ENCODE measurements at places on chromosomes 4 and X.

GRCh38 chr4:174005422-174005821 lies 278.0 kb downstream of the FBXO8 start:
- no peak for DNase-seq

DNA sequence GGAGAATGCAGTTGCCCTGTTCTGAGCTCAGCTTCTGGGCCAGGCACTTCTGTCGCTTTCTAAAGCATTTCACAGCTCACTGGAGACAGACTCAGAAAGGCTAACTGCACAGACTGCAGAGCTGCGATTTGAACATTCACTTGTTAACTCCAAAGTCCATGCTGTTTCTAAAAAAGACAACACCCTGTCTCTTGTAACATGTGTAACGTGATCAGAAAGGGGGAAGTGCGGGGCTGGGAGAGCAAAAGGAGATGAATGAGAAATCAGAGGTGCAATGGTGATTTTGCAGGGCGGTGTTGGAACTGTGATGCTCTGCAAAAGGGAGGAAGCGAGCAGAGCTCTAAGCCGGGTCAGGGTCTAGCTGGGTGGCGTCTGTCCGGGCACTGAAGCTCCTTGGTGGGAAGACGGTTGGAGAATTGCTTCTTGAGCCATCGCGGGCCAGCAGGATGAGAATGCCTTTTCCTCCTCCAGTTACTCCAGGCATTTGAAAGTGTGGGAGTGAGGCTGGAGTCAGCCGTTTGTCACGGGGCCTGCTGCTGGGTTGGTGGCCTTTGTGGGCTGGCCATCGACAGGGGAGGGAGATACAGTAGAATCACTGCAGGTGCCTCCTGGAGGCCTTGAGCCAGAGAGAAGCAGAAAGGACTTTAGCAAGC lies 20.3 kb downstream of the TBC1D14 start:
- no peak for DNase-seq

GRCh38 chr4:59127743-59128142 lies 2017.6 kb upstream of the IGFBP7 start:
- no peak for DNase-seq

GRCh38 chrX:40167850-40168479 lies 70.2 kb upstream of the BCOR start:
- no peak for DNase-seq

GRCh38 chr4:1544861-1545281 lies 138.6 kb upstream of the NKX1-1 start:
- no peak for DNase-seq

DNA sequence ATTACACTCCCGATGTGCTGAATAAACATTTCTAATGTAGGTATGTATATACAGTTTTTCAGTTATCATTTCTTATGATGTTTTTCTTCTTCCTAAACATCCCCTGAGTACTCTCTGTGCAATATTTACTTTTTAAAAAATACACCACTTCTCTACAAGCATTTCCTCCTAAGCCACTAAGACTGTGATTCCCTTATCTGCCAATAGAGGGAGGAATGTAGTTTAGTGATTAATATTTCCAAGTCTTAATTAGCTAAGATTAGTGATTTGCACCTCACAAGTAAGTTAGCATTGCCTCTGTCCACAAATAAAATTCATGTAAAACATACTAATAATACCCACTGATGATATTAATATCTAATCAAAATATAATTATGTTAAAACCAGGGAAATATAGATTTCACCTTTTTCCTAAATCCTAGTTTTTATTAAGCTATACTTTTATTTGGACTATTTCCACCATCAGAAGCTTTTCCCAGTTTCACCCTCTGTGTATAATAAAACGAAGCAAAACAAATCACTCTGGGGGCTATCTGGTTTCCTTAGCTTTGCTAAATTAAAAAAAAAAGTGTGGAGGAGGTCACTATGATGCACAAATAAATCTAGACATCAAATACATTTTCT lies 909.1 kb downstream of the FAT4 start:
- no peak for DNase-seq

DNA sequence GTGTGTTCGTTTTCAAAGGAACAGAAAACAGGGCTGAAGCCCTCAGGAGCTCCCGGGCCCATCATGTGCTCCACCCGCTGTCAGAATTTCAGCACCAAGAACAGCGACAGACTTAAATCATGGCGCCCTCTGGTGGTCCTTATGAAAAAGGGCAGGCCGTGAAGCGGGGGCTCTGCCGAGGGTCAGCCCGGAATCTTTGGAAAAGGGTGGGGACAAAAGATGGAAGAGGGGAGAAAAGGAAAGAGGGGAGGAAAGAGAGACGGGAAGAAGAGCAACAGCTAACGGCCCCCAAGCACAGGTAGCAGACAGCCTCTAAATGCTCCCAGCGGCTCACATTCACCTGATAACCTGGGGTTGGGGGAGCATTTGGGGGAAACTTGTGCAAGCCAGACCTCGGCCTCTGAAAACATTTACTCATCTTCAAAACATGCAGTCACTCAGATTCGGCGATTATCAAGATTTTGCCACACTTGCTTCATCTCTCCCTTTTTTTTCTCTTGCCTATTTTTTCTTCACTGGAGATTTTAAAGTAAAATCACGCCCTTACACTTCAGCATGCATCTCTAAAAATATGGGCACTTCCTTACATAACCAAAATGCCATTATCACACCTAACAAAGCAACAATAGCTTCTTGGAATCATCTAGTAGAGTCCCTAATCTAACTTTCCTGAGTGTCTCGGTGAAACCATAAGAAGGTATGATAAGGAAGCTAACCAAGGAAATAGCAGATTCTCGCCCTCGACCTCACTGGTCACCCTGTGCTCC lies 28.1 kb upstream of the MAN2B2 start:
- peak; percentile 10 for DNase-seq

DNA sequence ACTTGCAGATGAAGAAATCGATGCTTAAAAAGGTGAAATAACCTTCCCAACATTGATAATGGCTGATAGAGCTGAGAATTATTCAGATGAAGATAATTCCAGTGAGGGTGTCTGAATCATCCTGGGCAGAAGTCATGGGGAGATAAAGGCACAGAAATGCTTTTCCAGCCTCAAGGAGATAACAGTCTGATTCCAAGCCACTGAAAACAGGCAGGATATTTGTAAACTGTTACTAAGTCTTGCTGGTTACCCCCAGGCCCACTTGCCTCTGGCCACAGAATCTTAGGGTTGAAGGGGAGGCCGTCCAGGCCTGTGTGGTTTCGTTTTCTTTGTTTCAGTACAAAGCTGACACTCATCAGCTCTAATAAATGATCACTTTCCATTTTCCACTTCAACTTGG lies 158.5 kb downstream of the SH3KBP1 start:
- DNase-seq: no peak

DNA sequence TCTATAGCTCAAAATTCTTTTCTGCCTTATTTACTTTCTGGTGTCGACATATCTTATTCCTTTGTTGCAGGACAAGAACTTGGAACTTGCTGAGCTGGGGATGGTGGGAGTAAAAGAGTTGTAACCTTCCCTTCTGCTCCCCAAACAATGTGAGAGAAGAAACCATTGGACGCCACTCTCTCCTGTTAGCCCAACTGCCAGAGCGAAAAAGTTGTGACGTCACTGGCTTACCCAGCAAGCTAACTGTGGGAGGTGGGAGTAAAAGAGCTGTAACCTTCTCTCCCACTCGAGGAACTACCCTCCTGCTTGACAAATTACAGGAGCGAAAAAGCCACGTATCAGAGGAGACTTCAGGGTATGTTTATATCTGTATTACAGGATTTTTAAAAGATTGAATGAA lies 90.0 kb upstream of the PCDH10 start:
- DNase-seq: no peak

- DNase-seq: no peak
Measured at GRCh38 chr4:14043203-14043602, 415.7 kb upstream of the BOD1L1 start.

- no peak for DNase-seq
Measured at GRCh38 chrX:134712272-134712671, 54.0 kb upstream of the PLAC1 start.

DNA sequence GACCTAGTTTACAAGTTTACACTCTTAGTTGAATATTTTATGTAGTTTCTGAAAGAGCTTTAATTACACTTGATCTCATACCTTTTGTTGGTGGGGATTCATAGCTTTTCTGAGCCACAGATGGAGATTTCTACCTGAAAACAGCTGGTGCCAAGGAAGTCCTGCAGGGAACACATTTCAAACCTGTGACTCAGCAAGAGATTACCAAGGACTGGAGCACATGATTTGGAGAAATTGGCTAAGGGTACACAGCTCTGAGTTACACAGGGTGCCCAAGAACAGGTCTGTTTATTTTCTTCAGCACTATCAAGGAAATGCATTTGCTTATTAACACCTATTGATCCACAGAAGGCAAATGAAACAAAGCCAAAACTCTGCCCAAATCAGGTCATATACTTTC lies 691.5 kb downstream of the KCTD8 start:
- DNase-seq: no peak

DNA sequence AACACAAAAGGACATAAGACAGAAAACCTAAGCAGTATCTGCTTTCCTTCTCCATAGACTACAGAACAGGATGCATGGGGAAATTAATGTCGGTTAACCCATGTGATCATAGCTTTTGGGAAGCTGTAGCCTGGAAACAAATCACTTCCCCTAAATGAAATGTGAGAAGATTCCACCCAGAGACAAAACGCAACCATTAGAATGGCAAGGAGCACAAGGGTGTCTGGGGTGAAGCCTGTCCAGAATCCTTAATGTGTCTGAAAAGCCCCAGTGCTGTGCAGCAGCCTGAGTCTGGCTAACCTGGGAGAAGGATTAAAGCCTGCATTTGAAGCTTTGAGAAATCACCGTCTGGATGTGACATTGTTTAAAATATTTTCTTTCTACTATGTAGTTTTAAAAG lies 213.3 kb downstream of the ANKRD50 start:
- DNase-seq: no peak

- DNase-seq: no peak
Measured at GRCh38 chrX:115561605-115562479, 868 bp downstream of the PLS3 start.

DNA sequence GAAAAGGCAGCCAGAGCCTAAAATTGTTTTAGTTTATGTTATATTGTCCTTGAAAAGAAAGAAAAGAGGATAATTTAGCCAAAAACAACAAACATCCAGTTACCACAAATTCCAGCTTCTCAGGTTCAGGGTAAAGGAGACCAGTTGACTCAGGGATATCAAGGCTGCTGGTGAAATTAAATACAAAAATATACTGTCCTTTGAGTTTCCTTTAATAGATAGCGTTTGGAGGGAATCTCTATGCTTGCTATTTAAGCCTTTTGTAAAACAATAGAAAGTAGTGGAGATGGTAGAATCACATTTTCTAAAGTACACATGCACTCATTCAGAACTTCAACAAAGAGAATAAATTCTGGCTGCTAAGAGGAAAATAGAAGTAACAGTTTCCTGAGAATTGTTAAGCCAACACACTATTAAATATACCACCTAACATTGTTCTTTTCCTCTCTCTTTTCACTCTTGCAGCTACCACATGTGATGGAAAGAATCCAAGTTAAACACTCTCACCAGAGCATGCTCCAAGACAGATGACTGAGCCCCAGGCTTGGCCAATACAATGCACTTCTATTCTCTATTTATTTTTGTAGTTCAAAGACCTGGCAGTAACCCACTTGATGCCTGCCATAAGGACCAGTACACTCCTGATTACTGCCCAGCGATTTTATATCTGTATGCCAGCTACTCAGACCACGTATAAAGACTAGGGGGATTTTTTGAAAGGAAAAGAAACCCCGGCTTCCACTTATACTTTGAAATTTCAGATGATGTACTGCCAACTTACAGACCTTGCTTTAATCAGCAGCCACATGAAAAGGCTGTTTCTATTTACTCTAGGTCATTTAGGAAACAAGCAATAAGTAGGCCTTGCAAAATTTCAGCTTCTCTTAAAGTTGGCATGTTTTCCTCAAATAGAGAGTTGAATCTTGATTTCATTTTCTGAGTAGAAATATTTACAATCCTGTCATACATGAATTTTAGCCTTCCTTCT lies 756.9 kb downstream of the FAT4 start:
- DNase-seq: no peak

- DNase-seq: no peak
Measured at GRCh38 chr4:98566361-98567008, 91.9 kb downstream of the TSPAN5 start.

GRCh38 chr4:8745005-8745790 lies 126.4 kb downstream of the HMX1 start:
- DNase-seq: no peak

DNA sequence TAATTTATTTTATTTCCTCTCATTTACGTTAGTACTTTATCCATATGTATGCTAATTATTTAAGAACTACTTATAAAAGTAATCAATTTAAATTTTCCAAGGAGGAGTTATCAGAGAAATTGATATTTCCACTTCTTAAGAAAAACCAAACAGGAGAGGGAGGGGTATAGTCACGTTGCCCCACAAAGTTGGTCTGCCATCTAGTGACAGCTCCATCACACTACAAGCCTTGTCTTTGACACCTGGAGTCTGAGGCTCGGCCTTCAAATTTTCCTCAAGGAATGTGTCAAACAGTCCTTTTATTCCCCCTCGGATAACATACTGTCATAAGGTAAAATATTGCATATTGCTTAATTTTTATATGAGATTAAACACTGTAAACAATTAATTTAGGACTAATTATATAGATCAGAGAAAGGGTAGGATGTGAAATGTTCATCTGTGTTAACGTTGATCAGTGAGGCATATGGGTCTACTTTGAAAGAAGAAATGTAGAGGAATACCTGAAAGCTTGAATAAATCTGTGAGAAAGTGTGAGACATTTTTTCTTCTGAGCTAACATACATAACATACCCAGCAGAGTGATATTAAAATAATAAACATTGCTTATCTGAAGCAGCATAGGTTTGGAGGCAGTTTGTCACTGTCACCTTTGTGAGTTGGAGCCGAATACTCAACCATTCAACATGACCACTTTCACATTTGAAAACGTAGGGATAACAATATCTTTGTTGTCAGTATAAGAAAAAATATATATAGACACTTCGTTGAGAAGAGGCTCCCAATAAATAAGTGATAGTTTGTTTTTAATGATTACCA lies 114.4 kb downstream of the GLRA3 start:
- no peak for DNase-seq

GRCh38 chr4:10421344-10422055 lies 35.7 kb downstream of the ZNF518B start:
- no peak for DNase-seq

- DNase-seq: no peak
Measured at GRCh38 chr4:6120361-6120760, 80.0 kb downstream of the JAKMIP1 start.

DNA sequence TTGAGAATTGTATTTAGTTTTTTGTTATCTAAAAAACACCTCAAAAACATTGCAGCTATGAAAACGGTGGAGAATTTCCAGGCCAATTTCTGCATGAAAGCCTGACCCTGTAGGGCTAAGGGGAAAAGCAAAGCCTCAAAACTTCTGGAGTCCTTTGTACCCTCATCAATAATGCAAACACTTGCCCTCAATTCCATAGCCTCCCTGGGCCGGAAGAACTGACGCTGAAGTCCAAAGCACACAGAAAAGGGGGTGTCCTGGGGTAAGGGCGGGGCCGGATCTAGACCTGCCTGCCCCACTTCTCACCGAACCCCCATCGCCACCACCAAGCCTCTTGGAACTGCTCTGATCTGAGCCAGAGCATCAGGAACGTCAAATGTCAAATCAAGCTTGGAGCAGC lies 173.9 kb upstream of the S100G start:
- no peak for DNase-seq

Data from stimulated activated CD4-positive, alpha-beta T cell treated with anti-CD3 and anti-CD28 coated beads, Interleukin-15, amount 100 ng/mL, for 1 hour (primary cell).